ENCODE measurements at places on chromosomes 5 and 9.

DNA sequence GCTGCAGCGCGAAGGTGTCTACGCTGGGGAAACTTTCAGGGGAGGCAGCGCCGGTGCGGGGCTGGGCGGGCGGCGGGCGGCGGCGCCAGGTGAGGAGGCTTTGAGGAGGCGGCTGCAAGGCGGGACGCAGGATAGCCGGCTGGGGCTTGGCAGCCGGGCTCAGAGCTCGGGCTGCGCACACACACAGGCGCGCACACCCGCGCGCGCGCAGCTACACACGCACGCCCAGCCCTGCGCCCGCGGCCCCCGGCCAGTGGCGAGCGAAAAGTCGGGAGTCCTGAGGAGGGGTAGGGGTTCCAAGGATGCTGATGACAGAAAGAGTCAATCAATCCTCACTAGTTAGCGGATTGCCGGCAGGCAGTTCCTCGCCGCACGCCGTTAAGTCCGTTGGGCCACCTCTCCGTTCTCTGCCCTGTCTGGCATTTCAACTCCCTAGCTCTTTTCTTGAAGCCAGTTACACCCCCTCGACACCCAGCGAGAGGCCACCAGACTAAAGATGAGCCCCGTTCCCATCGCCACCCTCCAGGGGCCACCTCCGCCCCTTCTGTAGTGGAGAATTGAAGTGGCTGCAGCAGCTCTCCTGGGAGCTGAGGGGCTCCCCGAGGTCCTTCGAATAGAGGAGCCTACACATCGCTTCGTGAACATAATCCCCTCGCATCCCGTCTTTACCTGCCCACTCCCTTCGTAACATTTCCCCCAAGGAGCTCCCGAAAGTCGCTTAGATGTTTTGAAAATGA, 1640.3 kb upstream of the C9orf72 start:
- DNase-seq, result peak; percentile 25

GRCh38 chr5:57618767-57619381, 136.3 kb upstream of the ACTBL2 start:
- no peak for DNase-seq

DNA sequence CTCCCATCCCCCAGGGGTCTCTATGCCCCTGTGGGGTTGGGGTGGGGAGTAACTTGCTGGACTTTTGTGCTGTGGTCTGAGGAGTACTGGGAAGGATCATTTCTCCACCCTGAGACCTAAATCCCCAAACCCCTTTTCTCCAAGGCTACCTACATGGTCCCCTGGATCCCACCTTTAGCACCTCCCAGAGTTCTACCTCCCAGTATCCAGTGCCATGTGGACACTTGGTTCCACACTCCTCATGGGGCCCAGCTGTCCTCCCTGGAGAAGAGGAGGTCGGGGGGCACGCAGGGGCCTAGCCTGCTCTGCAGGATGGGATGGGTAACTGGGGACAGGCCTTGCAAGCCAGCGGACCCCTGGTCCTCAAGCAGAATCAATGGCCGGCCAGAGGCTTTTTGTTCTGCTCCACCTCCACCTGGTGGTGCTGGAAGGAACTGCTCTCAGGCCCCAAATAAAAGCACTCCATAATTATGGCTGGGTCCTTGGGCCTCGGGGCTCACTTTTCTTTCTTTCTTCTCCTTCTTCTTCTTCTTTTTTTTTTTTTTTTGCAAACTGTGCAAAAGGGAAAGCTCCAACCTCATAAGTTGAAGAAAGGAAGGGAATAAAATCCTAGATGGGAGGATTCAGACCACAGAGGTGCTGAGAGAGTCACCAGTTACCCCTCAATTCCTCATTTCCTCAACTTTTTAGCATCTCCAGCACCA, 68.4 kb downstream of the PSD2 start:
- DNase-seq, result peak; percentile 64

GRCh38 chr9:89730715-89731114, 125.9 kb downstream of the GADD45G start:
- DNase-seq, result peak; percentile 25

DNA sequence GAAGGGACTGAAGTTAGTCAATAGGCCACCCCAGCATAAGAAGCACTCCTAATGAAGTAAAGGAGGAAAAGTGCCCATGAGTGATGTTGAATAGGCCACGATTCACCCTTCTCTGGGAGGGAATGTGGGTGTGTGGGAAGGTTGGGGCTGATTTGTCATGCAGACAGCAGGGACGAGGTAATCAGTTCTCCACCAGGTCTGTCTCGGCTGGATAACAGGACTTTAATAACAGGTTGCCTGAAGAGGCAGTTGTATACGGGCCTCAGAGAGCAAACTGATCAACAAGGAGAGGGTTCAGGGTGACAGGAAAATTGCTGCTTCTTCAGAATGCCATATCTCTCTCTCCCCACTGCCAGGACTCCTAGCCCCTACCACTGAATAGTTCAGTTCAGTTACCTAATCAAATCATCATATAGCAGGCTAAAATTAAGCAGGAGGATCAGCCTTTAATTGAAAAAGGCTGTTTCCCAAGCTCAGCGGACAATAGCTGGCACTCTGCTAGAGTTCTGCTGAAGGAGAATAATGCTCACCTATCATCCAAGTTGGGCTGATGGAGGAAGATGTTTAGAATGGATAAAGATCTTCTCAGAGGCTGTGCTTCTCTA, 43.6 kb upstream of the SMIM32 start:
- DNase-seq, result no peak

DNA sequence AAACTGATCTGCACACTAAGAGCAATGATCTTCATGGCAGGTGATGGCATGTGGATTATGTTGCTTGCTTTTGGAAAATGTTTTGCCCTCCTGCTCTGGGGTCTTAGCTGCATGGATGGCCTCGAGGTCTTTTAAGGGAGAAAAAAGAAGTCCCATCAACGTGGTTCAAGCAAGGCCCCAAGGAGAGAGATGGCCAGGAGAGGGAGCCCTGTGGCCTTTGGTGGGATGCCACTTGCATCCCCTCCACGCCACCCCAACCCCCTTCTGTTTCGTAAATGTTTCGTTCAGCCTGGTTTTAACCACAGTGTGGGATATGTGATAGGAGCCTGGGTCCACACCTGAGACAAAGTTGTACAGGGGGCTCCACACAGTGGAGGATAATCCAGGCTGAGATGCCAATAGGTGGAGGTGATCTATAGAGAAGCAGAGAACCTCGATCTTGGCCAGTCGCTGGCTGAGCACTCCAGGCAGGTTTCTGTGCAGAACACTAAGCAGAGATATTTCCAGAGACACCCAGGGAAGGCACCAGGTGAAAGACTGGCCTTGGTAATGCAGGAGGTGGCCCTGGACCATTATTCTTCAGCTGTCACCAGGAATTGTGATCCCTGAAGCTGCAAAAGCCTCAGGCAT, 25.8 kb upstream of the FRRS1L start:
- peak; percentile 32 for DNase-seq

DNA sequence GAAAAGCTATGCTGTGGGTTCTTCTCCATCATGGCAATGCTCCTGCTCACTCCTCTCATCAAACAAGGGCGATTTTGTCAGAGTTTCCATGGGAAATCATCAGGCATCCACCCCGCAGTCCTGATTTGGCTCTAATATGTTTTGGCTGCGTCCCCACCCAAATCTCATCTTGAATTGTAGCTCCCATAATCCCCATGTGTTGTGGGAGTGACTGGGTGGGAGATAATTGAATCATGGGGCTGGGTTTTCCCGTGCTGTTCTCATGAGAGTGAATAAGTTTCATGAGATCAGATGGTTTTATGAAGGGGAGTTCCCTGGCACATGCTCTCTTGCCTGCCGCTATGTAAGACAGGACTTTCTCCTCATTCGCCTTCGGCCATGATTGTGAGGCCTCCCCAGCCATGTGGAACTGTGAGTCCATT, 163.8 kb downstream of the GADD45G start:
- DNase-seq, result no peak

DNA sequence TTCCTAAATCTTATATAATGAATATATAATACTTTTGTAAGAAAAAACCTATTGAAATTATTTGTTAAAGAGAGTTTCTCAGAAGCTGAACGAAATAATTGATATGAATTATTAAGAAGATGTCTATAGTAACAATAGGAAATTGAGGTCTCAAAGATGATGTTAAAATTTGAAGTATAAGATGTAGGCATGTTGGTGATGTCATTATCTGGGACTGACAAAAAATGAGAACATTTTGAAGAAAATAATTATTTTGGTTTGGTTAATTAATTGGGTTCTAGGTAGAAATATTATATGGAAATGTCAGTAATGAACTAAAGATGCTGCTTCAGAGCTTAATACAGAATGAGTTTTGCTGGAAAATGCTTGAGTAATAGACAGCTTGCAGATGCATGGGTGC, 501.4 kb upstream of the ST8SIA4 start:
- no peak for DNase-seq

- no peak for DNase-seq
Observed at GRCh38 chr5:142320430-142320738, 4.4 kb downstream of the SPRY4 start.

DNA sequence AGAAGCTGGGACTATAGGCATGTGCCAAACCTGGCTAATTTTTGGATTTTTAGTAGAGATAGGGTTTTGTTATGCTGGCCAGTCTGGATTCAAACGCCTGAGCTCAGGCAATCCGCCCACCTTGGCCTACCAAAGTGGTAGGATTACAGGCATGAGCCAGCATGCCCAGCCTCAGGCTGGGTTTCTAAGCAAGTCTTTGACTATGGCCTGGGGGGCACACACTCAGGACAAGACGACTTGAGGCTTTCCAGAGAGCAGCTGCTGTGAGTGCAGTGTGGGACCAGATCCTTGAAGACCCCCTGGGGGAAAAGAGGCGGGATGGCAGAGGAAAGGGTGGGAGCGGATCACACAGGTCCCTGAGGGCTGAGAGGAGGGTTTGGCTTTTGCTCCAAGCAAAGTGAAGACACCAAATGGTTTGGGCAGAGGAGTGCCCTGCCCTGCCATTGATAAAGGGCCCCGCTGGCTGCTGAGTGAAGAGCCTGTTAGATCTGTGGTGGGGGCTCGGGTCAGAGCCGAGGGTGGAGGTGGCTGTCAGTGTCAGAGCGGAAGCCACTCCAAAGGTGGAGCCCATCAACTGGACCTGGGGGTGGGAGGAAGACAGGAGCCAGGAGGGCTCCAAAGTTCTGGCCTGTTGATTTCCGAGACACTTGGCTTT, 46.8 kb upstream of the FUBP3 start:
- no peak for DNase-seq

DNA sequence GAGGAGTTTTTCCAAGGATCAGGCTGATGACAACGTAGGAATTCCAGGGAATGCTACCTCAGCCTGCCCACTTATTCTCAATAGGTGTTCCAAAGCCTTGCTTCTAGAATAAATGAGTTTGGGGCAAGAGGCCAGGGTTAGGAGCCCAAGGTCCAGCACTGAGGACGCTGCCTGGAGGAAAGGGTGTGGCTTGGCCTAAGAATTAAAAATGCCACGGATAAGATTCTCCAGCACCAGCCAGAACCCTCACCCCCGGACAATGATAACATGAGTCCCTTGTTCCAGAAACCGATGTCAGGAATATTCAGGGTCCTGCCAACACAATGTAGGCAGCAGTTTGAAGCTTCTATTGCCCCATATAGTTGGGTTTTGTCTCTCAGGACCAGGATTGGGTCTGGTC, 7.6 kb downstream of the SPRY4 start:
- DNase-seq, result no peak

GRCh38 chr9:117747386-117747970, 43.3 kb downstream of the TLR4 start:
- no peak for DNase-seq

DNA sequence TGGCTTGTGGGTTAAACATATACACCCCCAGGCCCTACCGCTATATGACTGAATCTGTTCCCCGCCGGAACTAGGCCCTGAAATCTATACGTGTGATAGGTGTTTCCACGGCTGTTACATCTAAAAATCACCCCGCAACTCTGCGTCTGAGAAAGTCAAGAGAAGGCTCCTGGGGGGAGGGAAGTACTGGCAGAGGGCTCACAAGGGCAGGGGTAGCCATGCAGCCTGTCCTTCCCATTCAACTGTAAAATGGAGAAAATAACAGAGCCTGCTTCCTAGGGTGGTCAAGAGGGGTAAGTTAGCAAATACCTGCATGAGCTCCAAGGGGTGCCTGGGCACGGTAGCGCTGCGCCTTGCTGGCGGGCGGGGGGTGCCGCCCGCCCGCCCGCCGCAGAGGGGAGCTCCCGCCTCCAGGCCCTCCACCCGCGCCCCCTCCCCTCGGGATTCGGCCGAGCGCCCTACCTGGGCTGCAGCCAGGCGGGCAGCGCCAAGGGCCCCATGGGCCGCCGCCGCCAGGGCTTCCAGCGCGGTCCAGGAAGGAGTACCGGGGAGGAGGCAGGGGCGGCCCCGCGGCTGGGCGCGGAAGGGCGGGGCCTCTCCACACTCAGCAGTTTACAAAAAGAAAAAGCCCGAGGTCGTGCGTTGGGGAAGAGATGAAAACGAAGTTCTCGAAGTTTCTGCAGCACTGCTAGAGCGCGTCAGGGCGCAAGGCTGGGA, at the start of gene HACD4:
Gene HACD4 (minus strand): TSS at position 550 of the 717 bp plus-strand sequence. CDS start 50 bp downstream, at position 500.
- peak; percentile 38 for DNase-seq

DNA sequence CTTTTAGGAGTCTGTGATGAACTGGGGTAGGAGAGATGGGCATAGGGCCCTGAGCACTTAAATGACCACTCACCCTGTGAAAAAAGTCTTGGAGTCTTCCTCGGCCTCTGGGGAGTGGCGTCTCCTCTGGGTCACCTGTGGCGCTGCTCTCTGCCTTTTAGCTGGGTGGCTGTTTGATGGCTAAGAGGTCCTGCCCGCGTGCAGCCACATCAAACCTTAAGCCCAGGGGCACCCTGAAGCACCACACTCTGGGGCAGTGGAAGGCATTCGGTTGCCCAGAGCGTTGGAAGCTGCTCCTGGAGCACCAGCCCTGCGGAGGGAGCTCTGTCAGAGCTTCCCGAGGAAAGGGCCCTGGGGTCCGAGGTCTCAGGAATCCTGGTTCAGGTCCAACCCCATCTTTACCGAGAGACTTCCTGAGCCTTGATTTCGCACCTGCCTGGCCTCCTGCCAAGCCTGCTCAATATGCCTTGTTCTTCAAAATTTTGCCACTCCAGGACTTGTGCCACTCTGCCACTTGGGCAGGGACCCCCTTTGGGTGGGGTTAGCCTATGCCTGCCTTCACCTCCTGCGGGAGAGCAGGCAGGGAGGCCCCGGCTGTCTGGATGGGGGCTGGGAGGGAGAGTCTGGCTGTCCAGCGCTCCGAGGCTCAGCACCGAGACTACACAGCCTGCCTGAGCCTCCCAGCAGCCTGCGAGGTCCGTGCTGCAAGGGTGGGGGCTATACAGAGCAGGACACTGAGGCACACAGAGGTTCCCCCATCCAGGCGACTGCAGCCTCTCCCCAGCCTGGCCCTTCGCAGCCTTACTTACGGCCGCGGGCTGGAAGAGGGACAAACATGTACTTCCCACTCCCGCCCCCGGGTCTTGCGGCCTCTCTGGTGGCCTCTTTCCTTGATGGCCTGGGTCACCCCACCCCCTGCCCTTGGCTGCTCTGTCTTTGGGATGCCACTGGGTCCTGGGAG, 63.4 kb upstream of the RNU6ATAC start:
- DNase-seq, result no peak

- no peak for DNase-seq
Observed at GRCh38 chr5:1199649-1200494, 1.5 kb upstream of the SLC6A19 start.

Measured in progenitor cell of endocrine pancreas (in vitro differentiated cells).